ENCODE measurements at places on chromosomes 6 and 20.

- no peak for DNase-seq
Measured at GRCh38 chr6:142266060-142266459, 35.7 kb upstream of the ADGRG6 start.

DNA sequence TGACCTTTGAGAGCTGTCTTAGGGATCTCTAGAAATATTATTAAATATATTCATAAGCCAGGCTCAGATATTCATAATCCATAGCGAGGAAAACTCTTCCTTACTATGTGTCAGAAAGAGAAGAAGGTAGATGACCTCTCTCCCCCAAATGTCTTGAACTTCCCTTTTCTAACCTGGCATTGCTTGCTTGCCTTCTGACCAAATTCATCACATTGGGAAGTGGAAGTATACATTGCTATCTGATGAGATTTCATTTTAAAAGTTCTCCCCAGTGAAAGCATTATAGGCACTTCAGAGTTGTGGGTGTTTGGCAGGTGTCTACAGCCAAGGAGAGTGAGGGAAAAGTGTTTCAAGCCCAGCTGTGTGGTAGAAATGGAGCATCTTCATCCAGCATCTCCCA is 197.3 kb downstream of the ZFAND3 start:
- no peak for DNase-seq

DNA sequence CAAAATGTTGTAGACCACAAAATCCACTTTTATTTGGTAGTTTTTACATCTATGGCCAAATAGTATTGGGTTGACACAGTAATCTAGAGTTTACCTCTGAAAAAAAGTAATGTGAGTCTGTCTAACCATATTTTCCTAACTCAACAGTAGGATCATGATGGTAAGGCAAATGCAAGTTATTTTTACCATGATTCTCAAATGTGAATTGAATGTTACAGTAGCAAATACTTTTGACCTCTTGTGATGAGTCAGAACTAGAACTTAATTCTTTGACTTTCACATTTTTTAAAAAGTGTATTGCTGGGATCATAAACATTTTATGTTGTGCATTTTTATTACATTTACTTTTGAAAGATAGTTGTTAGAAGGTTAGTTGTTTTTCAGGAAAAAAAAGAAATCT is 22.0 kb downstream of the RNF146 start:
- DNase-seq = no peak

GRCh38 chr6:125182237-125183008 is 28.9 kb downstream of the TPD52L1 start:
- DNase-seq = no peak

DNA sequence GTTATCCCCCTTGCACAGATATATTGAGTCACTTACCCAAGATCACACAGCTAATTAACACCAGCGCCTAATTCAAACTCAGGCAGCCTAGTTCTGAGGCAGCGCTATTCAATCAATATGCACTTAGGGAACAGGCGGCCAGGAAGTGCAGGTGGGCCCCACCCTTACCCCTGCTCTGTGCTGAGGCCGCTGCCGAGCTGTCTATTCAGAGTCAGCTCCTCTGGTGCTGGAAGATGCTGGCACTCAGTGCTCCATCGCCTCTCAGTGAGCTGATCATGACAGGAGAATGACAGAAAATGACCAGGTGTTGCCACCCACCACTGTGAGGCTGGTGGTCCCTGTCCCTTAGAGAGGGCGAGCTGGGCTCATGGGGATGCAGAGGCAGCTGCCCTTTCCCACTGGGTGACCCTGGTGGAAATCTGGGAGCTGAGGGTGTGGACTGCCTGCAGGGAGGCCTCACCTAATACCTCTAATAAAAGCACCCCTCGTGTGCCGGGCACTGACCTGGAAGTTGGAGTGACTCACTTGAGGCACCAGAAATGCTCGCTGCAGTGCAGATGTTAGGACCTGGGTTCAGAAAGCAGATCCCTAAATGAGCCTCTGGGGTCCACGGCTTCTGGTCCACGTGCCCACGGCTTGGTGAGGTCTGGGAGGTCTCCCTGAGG is 42.5 kb upstream of the CD93 start:
- no peak for DNase-seq

All from activated T-helper 1 cell treated with Interleukin-2 at 50 U/mL for 16 hours (primary cell).